ENCODE measurements at places on chromosomes 1 and 21.

DNA sequence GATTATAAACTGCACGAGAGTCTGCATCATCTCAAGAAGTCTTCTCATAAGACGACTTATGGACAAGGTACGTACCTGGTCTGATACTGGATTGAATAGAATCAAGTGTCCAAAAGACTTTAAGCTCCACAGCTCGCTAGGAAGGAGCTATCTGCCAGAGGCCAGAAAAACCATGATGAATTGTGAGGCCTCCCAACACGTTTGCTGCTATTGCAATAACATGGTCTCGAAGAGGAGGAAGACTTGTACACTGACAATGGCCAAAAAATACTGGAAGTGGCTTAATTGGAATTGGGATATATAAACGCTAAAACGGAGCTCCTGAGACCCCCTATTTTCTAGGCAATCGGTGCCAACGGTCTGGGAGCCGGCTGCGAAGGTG lies 534 bp downstream of the DNAJC28 start:
- no peak for DNase-seq

DNA sequence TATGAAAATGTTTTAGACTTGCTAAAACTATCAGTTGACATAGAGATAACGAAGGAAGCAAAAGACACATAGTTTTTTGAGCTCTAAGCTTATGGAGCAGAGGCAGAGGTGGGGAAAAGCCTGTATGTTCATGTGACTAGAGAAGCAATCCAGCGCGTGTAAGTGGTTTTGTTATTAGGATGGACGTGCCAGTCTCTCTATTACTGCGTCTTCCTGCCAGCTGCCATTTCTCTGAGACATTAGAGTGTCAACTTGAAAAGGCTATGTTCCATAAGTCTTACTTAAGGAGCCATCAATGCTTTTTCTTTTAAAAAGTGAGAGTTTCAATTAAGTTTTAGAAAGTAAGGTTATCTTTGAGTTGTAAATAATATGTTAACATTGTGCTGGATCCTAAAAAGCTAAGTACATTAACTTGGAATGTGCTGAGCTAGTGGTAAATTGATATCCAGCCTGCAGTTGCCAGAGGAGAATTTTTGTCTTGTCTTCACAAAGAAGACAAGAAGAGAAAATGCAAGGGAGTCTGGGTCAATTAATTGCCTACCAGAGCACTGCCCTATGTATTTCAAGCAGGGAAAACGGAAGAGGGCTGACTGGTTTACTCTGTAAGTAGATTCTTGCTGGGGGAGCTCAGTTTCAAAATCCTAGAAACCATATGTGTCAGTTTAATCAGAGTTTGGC lies 161.8 kb upstream of the B3GALT2 start:
- no peak for DNase-seq

GRCh38 chr21:41622831-41623548 lies 115.0 kb upstream of the TMPRSS2 start:
- DNase-seq, result no peak

- peak; percentile 6 for DNase-seq
Measured at GRCh38 chr1:65393347-65393746, 27.1 kb upstream of the LEPR start.

- DNase-seq, result no peak
Measured at GRCh38 chr1:89489047-89489729, 35.4 kb upstream of the LRRC8B start.

DNA sequence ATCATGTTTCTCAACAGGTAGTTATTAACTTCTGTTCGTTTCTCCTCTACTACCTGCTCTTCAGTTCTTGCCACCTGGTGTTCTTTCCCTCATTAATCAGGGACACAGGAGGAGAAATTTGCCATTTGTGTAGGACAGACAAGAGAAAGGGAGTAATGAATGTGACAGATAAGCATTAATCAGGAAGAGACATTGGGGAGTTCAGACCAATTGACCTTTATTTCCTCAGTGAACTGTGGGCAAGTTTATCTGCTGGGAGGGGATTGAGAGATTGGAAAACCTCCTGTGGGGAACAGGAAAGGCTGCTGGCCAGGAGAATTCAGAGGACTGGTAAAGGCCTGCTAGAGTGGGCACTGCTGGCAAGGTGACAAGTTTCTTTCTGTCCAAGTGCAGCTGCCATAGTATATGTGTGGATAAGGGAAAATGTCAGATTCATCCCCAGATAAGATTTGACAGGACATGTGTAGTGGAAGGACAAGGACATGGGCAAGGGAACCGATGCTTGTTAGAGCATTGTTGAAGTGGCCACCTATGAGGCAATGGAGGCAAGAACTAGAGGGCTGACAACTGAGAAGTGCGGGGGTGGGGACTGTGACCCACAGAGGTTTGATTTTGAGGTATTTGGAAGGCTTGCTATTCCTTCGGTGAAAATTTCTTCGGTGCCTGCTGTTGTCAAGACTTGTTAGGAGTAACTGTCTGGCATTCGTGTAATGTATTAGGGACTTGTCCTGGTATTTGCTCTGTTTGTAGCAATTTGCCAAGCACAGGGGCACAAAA lies 12.6 kb downstream of the SZT2 start:
- no peak for DNase-seq

- DNase-seq, result no peak
Measured at GRCh38 chr1:181647314-181648035, 164.2 kb downstream of the CACNA1E start.

GRCh38 chr1:216310776-216311175 lies 112.5 kb downstream of the USH2A start:
- no peak for DNase-seq

GRCh38 chr1:26233903-26234643 lies at the start of gene CEP85:
Gene CEP85, plus strand, starts transcription at chr1:26234200. Its CDS starts 5,584 bp downstream, at chr1:26239784.
- peak; percentile 98 for DNase-seq

- DNase-seq, result no peak
Measured at GRCh38 chr1:93673163-93673829, 8.3 kb downstream of the BCAR3 start.

DNA sequence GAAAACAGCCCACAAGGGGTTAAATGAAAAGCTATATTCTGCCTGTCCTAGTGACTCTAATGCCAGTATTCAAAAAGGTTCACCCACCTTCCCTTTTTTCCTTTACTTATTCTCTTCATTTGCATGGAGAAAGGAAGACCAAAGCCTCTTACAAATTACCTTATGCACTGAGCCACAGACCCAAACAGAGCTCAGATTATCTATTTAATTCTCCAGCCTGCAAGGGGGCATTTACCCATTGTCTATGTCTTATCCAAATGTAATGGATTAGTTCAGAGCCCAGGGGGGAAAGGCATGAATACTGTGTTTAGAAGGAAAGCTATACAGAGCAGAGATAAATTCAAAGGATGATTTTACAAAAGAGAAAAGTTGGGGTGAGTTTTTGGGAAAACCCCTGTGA lies 388.5 kb downstream of the OMA1 start:
- DNase-seq, result no peak

GRCh38 chr1:155324717-155325602 lies 4.3 kb downstream of the RUSC1 start:
- no peak for DNase-seq

DNA sequence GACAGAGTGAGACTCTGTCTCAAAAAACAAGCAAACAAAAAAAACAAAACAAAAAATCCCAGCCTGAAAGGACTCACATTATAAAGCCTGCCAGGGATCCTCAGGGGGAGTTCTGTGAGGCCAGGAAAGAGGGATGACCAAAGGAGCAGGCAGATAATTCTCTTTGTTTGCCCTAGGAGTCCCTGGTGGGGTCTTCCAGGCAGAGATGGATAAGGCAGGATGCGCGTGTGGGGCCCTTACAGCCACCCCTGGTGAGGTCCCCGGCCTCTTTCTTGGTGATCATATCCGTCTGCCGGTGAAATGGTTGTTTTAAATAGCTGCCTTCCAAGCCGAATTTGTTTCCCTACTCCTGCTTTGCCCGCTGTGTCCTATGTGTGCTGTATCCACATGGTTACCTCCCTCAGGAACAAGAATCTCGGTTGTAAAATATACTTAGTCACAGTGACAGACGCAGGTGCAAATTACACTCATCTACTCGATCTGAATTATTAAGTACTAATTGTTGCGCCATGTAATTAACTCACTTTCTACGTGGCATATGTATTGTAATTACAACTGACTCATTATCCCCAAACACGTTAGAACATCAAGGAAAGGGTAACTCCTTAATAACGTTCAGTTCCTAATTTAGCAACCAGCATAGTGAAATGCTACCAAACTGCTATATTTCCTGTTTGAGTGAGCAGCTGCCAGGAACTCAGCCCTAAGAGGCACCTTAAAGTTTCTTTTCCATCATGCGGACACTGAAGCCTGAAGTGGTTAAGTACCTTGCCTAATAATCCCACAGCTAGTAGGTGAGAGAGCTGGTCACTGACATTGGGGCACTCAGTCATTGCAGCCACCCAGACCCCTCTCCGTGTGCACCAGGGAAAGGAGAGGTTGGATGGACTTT lies 106.4 kb downstream of the ZSCAN20 start:
- DNase-seq, result no peak

GRCh38 chr1:198699167-198700015 lies 60.6 kb downstream of the PTPRC start:
- peak; percentile 80 for DNase-seq

- peak; percentile 45 for DNase-seq
Measured at GRCh38 chr1:100866041-100866900, 28.4 kb downstream of the EXTL2 start.

GRCh38 chr21:36608897-36609225 lies 90.1 kb upstream of the SIM2 start:
- DNase-seq, result no peak

DNA sequence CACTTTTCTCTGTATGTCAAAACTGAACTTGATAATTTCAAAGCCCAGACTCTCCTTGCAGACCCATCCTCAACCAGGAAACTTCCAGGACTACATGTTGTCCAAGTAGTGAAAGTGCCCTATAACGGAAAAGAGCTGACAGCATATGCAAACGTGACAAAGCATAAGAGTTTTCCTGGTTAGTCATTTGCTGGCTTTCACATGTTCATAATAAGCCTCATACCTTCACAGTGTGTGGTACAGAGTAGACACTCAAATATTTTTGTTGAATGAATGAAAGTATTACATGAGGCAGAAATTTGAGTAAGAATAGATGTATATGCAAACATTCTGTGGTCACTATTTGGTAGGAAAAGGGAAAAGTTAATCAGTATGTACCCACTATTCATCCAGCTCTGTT lies 473.3 kb downstream of the MRPL39 start:
- DNase-seq, result no peak

DNA sequence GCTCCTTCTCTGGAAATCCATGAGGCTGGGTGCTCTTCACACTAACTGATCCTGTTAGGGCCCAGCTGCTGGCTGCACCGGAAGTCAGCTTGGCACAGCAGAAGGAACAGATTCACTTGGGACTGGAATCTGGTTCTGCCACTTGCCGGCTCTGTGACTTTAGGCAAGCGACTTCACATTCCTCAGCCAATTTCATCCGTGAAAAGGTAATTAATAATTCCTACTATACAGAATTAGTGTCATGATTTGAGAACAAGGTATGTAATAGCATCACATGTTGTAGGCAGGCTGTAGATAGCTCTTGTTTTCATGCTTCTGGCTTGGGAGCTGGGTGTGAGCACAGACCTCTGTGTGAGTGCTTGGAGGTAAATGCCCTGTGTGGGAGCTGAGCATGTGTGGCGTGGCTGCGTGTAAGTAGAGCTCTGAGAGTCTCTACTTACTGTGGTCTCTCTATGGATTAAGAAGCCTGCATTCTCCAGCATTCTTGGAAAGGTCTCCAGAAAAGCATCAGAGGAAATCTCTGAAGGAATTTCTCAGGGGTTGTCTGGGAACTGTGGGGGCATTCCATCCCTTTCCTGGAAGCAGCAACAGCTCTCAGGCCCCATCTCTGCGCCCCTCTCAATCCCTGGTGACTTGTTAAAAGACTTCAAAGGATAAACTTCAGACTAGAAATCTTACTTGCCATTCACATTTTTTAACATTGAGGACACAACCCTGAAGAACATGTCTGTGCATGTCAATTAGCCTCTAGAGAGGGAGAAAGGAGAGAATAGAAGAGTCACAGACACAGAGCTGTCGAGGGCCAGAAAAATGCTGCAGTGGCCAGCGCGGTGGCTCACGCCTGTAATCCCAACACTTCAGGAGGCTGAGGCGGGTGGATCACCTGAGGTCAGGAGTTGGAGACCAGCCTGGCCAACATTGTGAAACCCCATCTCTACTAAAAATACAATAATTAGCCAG lies 47.7 kb upstream of the PPM1J start:
- no peak for DNase-seq

DNA sequence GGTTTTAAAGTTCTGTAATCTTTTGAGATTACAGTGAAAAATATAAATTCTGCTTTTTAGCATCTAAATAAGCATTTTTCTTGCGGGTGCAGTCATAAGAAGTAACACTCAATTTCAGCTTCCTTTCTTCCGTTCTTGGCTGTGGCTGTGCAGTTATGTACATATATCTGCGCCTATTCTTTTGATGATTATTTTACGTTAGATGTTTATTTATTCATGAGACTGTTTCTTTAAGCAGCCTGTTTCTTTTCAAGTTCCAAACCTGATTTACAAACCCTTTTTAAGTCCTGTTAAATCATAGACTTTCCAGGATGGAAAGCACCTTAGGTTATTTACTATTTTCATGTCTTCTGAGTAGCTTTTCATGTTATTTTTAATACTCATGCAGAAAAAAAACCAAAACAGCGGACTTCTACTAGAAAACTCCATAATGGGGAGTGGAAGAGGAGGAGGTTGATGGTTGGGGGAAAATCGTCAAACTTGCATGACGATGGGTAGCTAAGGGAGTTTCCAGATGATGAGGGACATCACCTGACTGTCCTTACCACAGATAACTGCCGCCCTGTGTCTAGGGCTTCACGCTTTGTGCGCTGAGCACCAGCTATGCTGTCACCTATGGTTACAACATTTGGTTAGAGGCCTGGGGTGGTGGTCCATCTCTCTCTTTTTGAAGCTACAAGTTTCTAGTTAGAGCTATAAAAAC lies 2.6 kb downstream of the PRDM2 start:
- DNase-seq, result peak; percentile 88

DNA sequence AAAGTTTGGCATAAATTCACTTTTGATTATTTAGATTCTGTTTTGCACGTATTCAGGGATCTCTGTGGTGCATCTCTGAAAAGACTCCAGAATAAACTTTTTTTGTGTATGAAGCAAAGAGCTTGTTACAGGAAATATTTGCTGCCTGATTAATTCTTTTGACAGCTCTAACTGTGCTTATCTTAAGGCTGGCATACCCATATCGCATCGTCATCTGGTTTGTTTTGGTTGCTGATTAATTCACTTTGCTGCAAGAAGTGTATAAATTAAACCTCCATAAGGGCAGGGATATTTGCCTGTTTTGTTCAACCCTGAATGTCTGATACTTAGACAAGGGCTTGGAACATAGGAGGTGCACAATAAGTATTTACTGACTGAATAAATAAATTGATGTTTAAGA lies 17.5 kb upstream of the DUSP10 start:
- no peak for DNase-seq

GRCh38 chr21:36555199-36555800 lies 75.4 kb upstream of the CLDN14 start:
- DNase-seq, result no peak

- DNase-seq, result no peak
Measured at GRCh38 chr1:164569866-164570265, 10.9 kb downstream of the PBX1 start.

All from CD4-positive, alpha-beta T cell treated with Interferon alpha-2 for 1 hour (primary cell).